ENCODE measurements at places on chromosomes 11 and 22. TPM values are rescaled to one million over a fixed set of nuclear protein-coding genes. Genes with fewer than 3 reads are reported as not detected.

The ZFP91 gene
- total RNA-seq: 31.0 TPM

The OR8G1 gene
- total RNA-seq: 0.11 TPM

The TSSK2 gene
- not detected for total RNA-seq

The SAA4 gene
- total RNA-seq: not detected

The GNB1L gene
- total RNA-seq: 5.9 TPM

The YPEL1 gene
- 33.1 TPM for total RNA-seq

The FAT3 gene
- 14.3 TPM for total RNA-seq

The APOBEC3H gene
- 0.40 TPM for total RNA-seq

The DRD4 gene
- total RNA-seq: 1.8 TPM

- DNase-seq: no peak
These were observed 45.5 kb upstream of the GRIK4 start for GRCh38 chr11:120465921-120466534.

- no peak for DNase-seq
These were observed 62.5 kb upstream of the IZUMO1R start for GRCh38 chr11:94241896-94242295.

GRCh38 chr11:35632301-35632700, 14.0 kb downstream of the FJX1 start:
- DNase-seq: no peak

DNA sequence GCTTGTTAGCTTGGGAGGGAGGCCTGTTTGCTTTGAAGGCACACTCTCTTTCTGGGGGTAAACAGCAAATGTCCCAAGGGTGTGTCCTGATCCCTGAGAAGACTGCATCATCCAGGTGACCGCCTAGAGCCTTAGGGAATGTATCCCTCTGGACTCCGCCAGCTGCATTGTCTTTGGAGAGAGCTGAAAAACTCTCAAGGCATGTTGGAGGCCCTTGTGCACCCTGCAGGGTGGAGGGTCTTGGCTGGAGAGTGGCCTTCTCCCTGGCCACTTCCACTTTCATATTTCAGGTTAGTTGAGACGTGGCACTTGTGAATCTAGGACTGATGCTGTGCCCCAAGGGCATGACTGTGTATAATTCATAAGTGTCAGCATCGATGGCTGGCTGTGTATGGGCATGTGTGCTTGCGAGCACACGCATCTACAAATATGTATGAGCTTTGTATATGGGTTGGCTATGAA, 70.6 kb downstream of the ZBTB16 start:
- no peak for DNase-seq

DNA sequence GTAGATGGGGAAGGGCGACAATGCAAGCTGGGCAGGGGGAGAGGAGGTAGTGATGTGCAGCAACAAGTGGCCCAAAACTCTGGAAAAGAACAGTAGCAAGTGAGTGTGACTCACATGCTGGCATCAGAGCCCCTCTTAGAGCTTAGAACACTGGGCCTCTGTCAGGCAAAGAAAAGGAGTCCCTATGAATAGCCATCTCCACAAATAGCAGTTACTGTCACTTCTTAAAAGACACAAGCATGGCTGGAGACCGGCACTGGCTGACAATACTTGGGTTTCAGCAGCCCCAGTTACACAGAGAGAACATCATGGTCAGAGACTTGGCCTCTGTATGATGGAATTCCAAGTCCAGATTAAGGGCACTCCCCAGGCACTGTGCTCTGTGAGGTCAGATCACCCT, 58.2 kb downstream of the PRCP start:
- no peak for DNase-seq

DNA sequence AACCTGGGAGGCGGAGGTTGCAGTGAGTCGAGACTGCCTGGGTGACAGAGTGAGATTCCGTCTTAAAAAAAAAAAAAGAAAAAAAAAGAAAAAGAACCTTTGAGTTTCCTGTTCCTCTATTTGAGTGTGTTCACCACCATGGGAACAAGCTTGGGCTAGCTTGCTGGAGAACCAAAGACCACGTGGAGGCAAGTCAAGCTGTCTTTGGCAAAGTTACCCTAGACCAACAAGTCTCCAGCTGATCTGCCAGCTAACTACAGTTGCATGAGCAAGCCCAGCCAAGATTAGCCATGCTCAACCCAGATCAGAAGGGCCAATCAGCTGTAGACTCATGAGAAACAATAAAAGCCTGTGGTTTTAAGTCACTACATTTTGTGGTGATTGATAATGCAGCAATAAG, 29.7 kb downstream of the SLN start:
- no peak for DNase-seq

DNA sequence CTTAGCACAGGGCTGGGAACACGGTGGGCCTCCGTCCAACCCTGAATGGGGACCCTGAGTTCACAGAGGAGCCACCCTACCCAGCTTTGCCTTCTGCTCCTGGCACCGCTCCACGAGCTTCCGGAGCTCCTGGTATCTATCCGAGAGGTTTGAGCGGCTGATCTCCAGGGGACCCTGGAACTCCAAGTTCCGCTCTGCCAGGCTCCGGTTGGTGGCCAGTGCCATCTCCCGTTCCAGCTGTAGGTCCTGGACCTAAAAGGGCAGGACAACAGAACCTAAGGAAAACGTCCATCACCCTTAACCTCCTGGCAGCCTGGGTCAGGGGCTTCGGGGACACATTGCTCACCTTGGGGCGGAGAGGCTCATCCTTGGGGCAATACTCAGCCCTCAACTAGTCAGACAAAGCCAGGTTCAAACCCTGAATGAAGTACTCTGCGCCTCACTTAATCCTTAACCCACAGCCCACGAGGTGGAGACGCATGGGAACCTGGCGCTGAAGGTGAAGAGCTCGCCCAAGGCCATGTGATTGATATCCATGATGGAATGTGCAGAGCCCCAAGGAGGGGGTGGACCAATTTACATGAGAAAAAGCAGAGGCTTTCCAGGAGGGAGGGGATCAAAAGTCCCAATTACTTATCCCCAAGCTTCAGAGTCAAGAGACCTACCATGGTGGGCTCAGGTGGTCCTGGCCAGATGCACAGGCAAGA, 27.1 kb downstream of the VPS37C start:
- no peak for DNase-seq

GRCh38 chr11:7520981-7521487, 7.2 kb downstream of the PPFIBP2 start:
- no peak for DNase-seq

DNA sequence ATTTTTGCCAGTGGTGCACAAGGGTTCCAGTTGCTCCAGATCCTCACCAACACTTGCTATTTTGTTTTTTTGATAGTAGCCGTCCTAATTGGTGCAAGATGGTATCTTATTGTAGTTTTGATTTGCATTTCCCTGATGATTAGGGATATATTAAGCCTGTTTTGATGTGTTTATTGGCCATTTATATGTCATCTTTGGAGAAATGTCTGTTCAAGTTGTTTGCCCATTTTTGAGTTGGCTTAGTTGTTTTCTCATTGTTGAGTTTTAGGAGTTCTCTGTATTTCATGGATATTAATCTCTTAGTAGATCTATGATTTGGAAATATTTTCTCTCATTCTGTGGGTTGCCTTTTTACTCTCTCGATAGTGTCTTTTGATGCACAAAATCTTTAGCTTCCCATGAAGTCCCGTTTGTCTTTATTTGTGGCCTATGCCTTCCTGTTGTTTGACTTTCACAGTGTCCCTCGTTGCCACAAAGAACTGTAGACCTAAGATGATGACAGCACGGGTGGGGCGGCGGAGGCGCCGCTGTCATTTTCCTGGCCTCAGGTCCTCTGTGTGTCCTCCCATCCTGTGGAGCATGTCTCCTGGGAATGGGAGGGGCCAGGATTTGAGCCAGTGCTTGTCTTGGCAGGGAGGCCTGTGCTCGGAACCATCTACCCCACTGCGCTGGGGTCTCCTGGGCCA, 33.5 kb downstream of the LRP5 start:
- no peak for DNase-seq

DNA sequence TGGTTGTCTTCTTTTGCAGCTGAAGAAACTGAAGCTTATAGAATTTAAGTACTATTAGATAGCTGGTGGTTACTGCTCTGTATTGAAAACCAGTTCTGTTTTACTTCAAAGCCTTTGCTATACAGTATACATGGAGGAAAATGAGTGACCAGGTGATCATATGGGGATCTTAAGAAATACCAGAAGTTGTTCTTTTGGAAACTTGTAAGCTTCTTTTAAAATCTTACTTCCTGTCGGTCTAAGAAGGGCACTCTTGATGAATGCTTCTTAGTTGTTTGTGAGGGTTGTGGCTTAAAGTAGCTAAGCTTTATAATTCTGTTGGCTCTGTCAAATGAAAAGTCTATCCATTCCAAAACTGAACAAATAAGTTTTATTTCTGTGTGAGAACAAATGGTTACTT, 55.2 kb downstream of the PDE3B start:
- no peak for DNase-seq

- peak; percentile 46 for DNase-seq
These were observed 61.3 kb downstream of the RTL6 start for GRCh38 chr22:44436736-44437135.

DNA sequence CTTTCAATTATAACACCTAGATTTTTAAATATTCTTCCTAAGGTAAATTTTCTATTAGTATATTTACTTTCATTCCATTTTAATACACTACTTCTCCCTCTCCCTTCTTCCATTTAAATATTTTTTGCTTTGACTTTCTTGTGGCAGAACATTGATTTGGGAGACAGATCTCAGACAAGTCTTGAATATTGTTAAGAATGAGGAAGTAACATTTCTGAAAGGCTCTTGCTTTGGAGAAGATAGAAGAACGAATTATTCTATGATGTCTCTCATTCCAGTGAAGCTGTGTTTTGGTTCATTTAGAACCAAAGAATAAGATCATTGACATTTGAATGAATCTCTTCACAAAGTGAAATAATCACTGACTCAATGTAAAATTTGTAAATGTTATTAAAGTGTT, 2.4 kb downstream of the IPO7 start:
- DNase-seq: no peak

GRCh38 chr11:17595526-17596309, 48.7 kb downstream of the OTOG start:
- no peak for DNase-seq

GRCh38 chr11:17531636-17532113, 12.5 kb downstream of the USH1C start:
- no peak for DNase-seq

DNA sequence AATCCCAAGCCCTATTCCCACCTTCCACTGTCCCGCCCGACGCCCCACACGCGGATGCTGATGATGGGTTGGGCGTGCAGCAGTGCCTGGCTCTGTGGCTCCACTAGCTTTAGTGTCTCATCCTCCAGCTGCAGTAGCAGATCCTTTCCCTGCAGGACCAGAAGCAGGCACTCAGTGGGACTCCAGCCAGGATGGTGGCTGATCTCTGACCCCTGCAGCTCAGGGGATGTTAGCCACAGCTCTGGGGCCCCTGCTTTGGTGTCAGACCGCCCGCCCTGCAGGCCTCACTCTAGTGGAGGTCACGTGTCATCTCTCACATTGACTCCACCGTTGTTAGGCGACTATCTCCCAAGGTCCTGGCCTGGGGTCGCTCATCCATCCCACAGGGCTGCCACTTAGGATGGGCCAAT, 11.8 kb downstream of the SMPD1 start:
- DNase-seq: no peak

DNA sequence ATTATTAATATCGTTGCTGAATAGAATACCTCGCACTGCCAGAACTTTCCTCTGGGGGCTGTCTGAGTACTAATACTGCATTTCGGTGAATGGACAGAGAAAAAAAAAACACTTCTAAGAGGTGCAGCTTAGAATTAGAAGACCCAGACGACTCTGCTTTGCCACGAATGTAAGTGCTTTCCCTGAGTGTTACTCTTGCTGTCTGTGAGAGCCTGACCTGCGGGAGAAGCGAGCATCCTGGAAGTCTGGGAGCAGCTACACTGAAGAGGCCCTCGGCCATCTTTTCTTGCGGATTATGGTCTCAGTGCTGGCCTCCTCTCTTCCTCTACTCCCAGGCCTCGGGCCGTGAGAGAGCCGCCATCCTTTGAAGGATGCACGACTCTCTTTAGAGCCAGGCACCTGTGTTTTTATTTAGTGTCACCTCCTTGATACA, 94.9 kb downstream of the SCN3B start:
- DNase-seq: no peak

DNA sequence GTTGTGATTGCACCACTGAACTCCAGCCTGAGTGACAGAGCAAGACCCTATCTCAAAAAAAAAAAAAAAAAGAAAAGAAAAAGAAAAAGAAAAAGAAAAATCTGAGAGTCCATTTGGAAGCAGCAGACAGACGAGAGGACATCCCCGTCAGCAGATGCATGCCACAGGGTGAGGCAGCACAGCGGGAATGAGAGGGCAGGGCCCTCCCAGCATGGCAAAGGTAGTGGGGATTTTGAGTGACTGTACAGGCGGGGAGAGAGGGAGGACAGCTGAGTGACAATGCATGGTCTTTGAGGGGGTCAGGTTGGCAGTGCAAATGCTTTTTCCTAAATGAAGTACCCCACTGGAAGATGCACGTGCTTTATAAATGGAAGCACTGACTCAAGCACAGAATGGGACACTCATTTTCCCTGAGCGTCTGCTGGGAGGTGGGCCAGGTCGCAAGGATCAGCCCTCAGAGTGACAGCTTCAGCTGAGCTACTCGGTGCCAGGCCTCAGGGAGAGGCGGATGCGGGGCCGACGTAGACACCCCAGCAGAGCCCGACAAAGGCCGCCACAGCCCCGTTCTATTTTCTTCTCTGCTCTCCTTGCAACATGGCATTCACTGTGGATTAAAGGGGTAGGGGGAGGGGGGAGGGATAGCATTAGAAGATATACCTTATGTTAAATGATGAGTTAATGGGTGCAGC, 113.5 kb downstream of the SHANK2 start:
- no peak for DNase-seq

DNA sequence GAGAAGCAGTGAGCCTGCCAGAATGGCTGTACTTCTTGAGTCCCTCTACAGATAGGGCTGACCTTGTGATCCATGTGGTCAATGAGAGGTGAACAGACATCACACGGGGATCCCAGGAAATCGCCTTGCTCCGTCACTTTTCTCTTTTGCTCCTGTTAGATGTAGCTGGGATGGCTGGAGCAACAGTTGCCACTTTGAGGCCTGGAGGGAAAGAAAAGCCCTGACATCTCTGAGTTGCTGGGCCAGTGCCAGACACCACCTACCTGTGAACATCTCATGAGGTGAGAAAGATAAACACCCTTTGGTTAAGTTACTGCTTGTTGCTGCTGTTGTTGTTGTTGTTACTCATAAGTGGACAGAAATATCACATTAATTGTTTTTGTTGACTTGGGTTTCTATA, 840.3 kb downstream of the TBC1D22A start:
- peak; percentile 2 for DNase-seq

DNA sequence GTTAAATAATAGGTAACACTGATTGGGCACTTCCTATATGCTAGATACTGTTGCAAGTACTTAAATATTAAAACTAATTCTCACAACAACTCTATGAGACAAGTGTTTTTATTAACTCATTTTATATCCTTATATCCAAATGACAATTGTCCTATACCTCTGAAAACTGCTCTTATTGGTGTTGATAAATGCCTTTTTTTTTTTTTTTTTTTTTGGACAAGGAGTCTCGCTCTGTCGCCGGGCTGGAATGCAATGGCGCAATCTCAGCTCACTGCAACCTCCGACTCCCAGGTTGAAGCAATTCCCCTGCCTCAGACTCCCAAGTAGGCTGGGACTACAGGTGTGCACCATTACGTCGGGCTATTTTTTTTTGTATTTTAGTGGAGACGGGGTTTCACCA, 41.6 kb downstream of the MRTFA start:
- DNase-seq: no peak

GRCh38 chr11:102197670-102198139, 87.5 kb downstream of the YAP1 start:
- DNase-seq: peak; percentile 86

GRCh38 chr22:29780748-29781676, 13.8 kb downstream of the UQCR10 start:
- DNase-seq: peak; percentile 60
